ENCODE measurements at places on chromosomes 7 and 10.

GRCh38 chr10:53786236-53786900 lies 1013.8 kb upstream of the MBL2 start:
- no peak for DNase-seq

- no peak for DNase-seq
These were observed 4.2 kb downstream of the FAM53B start for GRCh38 chr10:124739986-124740368.

DNA sequence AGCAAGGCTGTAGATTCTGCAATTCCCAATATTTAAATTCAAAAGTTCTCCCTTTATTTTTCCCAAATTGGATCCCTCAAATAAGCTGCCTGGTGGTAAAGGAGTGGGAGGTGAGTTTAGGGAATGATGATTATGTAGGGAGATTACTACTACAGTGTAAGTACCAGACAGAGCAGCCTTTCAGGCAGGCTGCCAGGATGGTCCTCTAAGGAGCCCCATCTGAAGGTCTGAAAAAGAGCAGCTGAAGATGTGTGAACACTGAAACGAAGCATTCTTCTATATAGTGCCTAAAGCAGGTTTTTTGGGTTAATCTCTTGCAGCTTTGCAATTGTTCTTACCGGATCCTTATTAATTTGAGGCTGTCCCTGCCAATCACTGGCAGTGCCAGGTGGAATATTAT lies 84.7 kb downstream of the CREB5 start:
- no peak for DNase-seq

DNA sequence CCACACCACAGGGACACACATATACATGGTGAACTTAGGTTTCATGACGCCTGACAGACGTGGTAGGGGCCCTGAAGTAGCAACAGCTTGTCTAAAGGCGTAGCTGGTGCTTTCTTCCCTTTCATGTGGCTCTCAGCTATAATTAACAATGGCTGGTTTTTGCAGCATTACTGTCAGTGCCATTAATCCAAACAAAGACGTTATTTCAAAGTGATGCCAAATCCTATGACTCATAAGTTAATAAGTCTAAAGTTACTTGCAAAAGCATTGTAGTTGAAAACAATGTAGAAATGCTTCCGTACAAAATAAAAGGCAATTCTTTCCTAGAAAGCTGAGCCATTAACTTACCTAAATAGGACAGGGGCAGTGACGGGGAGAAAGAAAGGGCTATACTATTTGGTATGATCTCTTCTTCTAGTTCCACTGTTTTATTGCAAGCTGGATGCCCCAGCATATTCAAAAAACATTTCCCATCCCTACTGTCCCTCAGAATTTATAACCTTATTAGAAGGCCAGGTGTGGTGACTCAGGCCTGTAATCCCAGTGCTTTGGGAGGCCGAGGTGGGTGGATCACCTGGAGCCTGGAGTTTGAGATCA lies 105.4 kb downstream of the ODAD2 start:
- DNase-seq: no peak

DNA sequence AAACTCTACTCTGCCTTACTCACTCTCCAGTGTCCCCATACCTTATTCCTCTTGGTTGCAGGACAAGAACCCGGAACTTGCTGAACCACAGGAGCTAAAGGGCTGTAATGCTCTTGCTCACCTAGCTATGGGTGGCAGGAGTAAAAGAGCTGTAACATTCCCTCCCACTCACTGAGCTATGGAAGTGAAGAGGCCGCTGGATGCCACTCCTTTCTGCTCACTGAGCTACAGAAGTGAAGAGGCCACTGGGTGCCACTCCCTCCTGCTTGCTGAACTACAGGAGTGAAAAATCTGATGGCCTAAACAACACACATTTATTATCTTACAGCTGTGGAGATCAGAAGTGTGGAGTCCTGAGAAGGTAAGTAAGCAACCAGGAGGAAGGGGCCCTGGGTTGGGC lies 17.5 kb downstream of the MRPS24 start:
- DNase-seq: no peak

DNA sequence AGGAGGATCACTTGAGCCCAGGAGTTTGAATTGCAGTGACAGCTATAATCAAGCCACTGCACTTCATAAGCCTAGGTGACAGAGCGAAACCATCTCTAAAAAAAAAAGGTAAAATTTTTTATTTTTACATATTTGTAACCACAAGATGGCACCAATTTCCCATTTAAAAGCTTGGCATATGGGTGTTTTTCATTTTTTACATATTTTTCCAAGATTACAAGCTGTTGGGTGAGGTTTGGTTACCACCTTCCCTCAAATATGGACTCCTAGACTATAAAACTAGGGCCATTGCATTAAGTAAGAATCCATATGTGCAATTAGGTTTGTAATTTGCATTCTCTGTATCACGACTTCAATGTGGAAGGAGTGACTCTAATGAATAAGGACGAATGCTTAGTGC lies 129.3 kb upstream of the ACBD5 start:
- DNase-seq: no peak

Data from renal pelvis (tissue), 12 donors.